Inflammatory macrophage treated with lipopolysaccharide for 1 hour (primary cell): ENCODE measurements at places on chromosomes 4 and X.

- no peak for DNase-seq
Measured at GRCh38 chr4:17280261-17281018, 231.4 kb downstream of the QDPR start.

- no peak for DNase-seq
Measured at GRCh38 chrX:75623535-75623934, 100.7 kb upstream of the ZDHHC15 start.

GRCh38 chr4:184251670-184251980, 34.0 kb upstream of the ENPP6 start:
- DNase-seq = peak; percentile 33

DNA sequence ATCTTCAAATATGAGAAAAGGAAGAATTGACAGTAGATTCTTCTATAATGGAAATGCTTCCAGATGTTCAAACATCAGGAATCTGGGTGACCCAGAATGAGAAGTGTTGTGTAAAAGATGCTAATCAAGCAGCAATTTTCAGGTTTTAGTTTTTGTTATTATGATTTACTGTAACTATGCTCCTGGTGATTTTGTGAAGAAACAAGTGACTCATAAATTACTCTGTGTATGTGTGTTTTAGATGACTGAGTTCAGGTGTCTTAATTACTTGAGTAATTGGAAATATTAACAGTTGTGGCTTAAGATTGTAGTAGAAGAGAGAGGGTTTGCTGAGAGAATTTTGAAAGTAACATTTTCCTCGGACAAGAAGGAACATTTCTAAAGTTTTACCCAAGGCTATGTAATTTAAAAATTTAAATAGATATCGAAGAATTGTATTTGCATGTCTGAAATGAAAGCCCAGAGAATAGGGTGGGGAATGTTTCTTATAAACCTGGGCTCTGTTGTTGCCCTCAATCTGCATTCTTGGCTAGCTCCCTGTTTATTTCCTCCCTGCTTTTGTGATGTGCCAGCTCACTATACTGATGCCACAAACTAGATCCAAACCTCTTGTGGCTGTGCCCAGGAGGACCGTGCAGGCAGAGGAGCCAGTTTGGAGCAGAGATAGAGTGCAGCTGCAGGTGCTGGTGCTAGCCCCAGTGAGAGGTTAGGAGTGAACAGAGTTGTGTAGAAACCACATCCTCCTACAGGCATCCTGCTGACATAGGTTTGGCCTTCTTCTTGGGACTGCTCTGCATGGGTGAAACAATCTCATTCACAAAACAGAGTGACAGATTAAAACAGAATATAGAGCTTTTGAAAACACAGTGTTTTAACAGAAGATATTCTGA, 25.4 kb upstream of the TNIP3 start:
- DNase-seq = no peak

DNA sequence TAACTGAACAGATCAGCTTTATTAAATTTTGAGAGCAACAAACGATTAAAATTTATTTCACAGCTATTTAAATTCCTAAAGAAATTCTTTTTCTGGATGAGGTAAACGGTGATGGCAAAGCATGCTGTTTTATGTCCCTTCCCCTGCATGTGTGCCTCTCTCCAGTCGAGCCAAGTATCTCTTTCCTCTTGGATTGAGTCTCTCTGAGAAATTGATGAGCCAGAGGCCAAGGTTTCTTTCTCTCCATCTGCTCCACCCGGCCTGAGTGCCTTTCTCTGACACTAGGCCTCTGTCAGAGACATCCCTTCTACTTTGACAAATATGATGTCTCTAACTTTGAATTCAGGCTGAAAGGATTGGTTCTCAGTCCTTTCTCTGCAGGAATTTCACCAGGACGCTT, 42.6 kb upstream of the PARM1 start:
- no peak for DNase-seq

- DNase-seq = no peak
Measured at GRCh38 chr4:22334155-22334554, 181.7 kb downstream of the ADGRA3 start.

- no peak for DNase-seq
Measured at GRCh38 chr4:162422312-162422711, 258.5 kb upstream of the FSTL5 start.

DNA sequence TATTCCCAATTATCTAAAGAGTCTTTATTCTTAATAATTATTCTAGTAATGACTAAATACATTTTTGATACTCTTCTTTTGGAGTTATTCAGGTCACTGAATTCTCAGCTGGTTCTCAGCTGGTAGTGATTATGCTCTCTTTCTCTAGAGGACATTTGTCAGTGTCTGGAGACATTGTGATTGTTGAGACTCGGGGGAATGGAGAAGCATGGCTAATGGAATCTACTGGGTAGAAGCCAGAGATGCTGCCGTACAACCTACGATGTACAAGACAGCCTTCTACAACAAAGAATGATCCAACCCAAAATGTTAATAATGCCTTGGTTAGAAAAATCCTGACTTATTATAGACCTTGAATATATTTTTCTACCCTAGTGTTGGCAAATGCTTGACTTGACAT, 149.2 kb upstream of the ANKRD50 start:
- no peak for DNase-seq

- DNase-seq = no peak
Measured at GRCh38 chr4:173464481-173464880, 65.5 kb downstream of the HAND2 start.

DNA sequence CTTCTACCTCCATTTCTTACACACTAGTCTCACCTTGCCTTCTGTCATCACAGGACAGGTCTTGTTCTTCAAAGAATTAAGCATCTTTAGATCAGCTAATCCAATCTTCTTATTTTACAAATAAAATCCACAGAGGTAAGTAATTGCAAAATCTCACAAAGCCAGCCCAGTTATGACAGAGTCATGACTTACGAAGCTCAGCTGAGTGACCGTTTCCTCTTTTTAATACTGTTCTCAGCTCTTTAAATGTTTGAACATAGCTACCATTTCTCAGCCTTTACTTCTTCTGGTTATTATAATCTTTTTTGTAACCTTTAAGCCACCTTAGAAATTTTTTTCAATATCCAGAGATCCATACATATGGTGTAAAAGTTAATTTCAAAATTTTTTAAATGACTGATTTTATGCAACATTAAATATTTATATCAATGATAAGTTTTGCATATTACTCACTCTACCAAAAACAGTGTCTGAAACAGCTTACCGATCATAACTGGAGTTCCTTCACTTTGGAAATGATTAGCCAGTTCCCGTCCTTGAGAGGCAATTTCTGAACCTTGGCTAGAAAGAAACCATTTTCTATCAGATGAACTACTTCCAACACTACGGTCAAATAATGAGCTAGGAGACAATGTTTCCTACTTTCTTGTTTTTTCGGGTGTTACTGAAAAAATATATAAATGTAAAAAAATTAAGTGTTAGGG, 8.8 kb downstream of the ANKRD37 start:
- DNase-seq = peak; percentile 68

DNA sequence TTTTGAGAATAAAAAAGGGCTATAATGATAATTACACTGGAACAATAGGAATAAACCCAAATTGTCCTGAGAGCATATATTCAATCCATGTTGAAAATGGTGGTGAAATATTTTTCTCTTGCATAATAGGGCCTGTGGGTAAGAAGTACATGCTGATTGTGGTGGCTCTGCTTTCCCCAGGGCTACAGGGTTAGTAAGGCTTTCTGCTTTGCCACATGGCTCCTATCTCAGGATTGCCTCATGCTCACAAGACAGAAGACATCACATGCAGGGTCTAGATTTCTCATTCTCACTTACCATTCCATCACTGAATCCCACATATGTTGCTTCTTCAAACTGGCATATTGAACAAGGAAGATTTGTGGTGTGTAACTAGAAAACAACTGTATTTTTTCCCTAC, 12.4 kb upstream of the VEGFC start:
- peak; percentile 2 for DNase-seq

- no peak for DNase-seq
Measured at GRCh38 chr4:23022032-23022431, 329.3 kb downstream of the GBA3 start.

DNA sequence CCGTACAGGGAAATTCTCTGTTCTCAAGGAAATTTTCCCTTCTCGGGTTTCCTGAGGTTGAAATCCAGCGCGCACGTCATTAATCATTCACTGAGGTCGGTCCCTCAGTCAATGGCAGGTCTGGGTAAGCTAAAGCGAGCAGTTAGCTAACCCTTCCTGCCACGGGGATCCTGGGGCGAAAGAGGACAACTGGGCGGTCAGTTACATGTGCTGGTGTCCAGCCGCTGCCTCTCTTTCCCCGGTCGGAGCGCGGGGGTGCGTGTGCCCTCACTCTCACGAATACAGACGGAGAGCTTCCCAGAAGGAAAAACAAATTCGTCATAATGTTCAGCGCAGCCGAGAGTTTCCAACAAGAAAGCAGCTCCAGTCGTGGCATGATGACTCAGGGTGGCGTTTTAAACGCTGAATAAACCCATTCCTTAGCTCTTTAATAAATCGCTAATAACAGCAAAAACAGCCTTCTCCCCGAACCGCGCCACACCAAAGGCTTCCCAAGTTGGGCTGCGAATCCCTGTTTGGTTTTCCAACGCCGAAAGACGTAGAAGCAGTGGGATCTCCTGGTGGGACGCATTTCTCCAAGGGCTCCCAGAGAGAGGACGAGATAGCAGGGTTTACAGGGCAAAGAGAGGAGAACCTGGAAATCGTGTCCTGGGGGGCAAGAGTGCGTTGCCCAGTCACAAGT, 752 bp upstream of the FGF5 start:
- DNase-seq = no peak

DNA sequence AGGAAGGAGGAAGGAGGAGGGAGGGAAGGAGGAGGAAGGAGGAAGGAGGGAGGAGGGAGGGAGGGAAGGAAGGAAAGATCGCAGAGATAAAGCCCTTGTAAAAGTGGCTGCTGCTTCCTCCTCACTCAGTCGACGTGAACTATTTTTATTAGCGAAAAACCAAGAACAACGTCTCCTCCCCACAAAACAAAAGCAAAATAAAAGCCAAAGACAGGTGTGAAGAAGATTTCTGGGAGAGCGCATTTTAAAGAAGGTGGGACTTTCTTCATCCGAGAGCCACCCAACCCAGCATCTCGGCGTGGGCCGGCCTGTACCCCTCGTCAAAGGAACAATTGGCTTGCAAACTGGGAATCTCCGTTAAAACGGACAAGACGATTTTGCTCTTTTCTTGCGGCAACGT, 40.7 kb upstream of the ASMTL start:
- DNase-seq = no peak

GRCh38 chrX:41148553-41148952, 63.3 kb downstream of the USP9X start:
- no peak for DNase-seq

DNA sequence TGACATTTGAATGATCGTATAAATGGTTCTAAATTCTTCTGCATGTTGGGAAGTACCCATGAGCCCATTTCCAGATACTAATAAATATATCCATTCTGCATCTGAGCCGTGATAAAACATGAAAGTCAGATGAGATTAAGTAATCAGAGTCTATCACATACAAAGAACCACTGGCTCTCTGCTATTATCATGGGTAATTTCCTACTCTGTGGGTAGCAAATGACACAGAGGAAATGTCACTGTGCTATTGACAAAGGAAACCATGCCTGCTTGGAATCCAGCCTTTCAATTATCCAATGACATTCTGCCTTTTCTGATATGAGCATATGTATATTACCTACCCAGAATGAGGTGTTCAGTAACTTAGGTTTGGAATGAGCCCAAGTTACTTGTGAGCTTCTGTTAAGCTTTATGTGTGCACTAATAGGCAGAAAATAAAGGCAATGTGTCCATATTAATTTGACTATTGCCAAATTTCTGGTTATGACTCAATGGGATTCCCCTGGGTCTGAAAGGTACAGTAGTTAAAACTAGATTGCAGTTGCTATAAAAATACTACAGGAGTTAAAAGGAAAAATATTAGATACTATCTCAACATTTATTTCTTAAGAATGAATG, 238.7 kb upstream of the KCNIP4 start:
- no peak for DNase-seq
